NCI-H1694 treated with DMSO at 0.1 percent for 48 hours (cell line): ENCODE measurements at places on chromosomes 2 and 18.
A peak's percentile ranks its signal among the peaks of the same experiment; 100 is the strongest.

DNA sequence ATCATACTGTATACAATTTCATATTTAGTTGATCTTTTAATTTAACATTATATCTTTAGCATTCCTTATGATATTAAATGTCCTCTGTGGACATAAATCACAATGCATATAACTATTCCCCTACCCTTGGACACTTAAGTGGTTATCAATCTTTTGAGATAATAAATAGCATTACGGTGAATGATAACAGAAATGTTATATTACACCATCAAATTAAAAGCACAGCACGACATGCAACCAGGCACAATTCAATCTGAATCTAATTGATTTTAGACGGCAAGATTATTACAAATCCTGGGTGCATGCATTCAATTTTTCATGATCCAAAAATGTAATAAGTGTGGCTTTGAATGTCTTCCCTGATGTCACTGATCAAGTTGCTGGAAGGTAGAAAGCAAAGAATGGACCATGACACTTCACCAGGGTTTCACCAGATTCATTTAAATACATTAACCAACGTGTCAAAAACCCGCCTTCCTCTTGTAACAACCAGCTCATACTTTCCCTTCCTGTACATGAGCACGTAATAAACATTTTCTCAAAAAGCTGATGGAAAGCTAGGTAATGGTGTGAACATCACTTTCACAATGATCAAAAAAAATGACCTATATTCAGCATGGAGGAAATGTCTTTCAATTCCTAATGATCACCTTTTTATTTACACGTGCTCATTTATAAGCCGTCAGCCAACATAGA lies 513.7 kb upstream of the ID2 start:
- no peak for DNase-seq

DNA sequence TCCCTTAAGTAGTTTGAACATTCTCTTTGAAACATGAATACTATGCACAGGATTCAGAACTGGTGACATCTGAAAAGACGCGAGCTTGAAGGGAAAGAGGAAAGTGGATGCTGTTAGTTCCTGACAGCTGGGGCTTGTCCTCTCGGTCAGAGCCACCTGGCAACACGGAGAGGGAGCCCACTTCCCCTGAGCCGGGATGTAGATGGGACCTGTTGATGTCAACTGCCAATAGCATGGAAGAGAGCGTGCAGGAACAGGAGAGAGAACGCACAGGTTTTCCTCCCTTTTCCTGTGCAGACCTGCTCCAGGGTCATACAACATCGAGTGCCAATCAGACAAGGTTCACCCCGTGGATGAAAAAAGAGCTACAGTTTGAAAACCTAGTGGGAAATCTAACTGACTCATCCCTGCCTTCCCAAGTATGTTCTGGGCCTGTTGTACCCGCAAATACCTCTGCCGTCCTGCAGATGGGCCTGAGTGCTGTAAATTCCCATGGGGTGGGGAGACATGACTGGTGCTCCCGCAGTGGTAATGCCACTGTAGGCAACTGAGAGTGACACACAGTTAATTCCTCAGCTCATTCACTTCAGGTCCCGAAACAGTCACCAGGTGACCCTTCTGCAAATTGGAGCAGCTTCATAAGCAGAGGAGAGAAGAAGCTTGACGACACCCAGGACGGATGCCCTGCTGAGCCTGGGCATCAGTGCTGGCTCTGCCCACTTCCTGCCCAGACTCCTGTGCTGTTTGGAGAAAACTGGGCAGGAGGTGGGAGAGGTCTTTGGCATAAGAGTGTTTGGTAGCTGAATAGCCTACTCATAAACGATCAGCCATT lies 13.9 kb upstream of the MBP start:
- no peak for DNase-seq

GRCh38 chr18:70376914-70377258 lies 88.0 kb downstream of the SOCS6 start:
- DNase-seq: no peak

- DNase-seq: no peak
Measured at GRCh38 chr18:79542876-79543750, 136.5 kb upstream of the CTDP1 start.

- no peak for DNase-seq
Measured at GRCh38 chr18:41145516-41145915, 809.5 kb upstream of the PIK3C3 start.

- no peak for DNase-seq
Measured at GRCh38 chr18:55034742-55035141, 75.5 kb upstream of the CCDC68 start.

GRCh38 chr2:46847726-46848412 lies 67.7 kb downstream of the MCFD2 start:
- DNase-seq: no peak

GRCh38 chr18:58806826-58807714 lies 57.6 kb upstream of the ZNF532 start:
- DNase-seq: no peak

DNA sequence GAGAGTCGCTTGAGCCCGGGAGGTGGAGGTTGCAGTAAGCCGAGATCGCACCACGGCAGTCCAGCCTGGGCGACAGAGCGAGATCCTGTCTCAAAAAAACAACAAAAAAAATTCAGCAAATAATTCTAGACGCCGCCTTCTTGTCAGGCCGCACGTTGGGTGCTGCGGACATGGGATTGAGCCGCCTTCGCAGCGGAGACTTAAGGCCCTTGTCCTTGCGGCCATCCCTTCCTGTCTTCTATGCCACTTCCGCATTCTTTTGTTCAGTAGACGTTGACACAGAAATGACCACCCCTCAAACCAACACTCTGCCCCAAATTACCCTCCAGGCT lies 15.8 kb downstream of the PTPN18 start:
- no peak for DNase-seq

DNA sequence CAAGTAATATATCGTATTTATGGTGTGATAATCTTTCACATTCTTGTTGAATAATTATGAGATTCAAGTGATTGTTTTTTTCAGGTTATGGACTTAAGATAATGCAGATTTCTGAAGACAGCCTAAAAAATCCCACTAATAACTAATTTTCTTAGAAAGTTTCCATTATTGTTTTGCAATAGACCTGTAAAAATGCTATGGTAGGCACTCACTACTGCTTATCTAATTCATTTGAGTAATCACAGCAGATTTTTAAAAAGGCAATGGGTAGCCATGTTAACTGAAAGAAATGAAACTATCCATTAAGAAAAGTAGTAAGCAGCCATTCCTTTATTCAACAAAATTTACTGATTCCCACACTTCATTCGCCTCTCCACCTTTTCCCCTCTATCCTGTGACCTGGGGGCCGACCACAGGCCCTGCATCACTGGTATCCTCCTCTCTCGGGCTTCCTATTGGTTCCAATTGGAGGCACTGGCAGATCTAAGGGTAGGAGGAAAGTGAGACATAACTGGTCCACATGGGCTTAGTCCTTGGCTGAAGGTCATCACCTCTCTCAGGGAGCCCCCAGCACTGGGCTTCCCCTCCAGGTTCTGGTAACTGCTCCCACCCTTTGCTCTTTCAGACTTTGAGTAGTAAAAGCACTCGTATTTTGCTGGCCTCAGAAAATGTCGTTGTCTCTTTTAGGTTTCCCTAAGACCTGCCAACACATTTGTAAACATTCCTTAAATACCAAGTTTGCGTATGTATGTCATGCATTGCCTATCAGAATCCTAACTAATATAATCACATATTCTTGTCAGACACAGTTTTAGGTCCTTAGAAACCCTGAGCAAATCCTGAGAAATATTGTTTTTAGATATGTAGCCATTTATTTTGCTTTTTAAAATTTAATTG lies 18.5 kb downstream of the RBMS1 start:
- DNase-seq: no peak

DNA sequence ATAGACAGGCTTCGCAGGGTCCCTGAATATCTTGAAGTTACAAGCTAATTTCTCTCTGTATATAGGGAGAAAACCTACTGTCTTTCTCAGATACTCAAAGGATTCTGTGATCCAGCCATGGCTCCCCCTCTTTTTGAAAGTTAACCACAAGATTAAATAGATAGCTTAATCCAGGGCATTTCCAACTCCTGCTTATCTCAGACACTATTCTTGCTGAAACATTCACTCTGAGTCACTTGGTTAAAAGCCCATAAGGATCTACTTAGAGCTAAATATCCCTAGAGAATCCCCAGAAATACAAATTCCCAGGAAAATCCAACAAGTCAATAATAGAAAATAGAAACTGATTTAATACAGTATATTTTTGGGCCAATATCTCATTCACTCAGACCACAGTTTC lies 179.1 kb upstream of the LYPD1 start:
- no peak for DNase-seq

DNA sequence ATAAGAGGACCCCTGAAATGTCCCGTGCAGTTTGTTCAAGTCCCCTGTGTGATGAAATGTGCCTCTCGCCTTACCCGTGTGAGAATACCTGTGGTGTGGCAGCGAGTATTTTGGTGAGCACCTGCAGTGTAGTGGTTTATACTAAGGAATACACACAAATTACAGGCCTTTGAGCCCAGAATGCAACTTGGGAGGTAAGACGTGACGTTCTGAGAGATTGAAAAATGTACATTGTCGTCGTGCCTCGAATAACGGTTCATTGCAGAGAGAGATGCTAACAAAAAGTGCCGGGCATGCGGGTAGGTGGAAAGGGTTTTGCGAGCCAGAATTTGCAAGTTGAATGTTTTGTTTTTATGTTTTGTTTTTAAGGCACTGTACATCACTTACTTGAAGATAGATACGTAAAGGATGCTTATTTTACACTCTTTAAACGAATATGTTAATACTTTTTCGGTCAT lies 867 bp downstream of the RBBP8 start:
- DNase-seq: no peak

GRCh38 chr18:79275461-79275860 lies 120.3 kb upstream of the NFATC1 start:
- DNase-seq: no peak

GRCh38 chr2:19733951-19734425 lies 167.8 kb downstream of the TTC32 start:
- no peak for DNase-seq

- DNase-seq: no peak
Measured at GRCh38 chr2:239721531-239721930, 303.6 kb downstream of the NDUFA10 start.

- no peak for DNase-seq
Measured at GRCh38 chr18:78113136-78113939, 863.7 kb downstream of the GALR1 start.

DNA sequence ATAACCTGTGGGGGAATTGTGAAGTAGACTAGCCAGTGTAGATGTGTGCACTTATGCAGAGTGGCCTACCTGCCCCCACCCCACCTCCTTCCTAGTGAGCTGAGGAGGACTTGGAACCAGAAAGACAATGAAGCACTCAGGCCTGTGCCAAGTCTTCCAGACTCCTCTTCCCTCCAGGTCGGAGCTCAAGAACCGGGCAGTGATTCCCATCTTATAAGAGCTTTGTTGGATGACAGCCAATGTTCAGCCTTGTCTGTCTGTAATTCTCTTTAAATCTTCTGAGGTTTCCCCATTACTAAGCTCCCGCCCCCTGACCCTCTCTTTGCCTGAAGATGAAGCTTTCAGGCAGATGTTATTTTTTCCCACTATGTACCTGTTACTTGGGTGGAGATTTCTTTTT lies 121.0 kb downstream of the SMAD2 start:
- no peak for DNase-seq

DNA sequence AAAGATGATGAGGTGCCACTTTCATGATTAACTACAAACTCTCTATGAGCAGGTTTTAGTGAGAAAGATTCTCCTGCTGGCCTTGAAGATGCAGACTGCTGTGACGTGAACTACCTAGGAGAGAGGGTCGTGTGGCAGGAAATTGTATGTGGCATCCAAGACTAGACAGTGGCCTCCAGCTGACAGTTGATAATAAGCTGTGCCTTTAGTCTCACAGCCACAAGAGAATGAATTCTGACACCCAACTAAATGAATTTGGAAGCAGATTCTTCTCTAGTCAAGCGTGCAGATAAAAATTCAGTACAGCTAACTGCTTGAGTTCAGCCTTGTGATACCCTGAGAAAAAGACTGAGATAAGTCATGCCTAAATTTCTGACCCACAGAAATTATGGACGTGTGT lies 169.0 kb upstream of the COL3A1 start:
- no peak for DNase-seq

GRCh38 chr2:237474931-237475703 lies 11.9 kb upstream of the MLPH start:
- DNase-seq: peak; percentile 72

GRCh38 chr2:223041527-223042109 lies 10.4 kb upstream of the KCNE4 start:
- no peak for DNase-seq

DNA sequence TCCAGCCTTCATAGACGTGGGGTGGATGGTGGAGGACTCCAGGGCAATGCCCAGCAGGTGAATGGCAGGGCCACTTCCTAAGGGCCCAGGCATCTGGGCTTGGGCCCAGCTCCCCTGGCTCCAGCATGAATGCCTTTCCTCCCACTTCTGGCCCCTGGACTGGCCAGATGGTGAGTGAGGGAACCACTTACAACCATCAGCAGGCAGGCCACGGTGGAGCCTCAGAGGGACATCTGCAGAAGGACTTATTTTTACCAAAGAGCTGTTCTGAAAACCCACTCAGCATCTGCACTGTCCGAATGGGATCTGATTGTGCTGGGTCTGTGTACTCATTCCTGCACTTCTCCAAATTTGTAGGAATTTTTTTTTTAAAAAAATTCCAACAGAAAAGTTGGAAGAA lies 69.6 kb downstream of the SNTG2 start:
- no peak for DNase-seq

- DNase-seq: peak; percentile 42
Measured at GRCh38 chr2:58762176-58762781, 521.2 kb upstream of the FANCL start.

- no peak for DNase-seq
Measured at GRCh38 chr2:19028587-19029375, 329.6 kb downstream of the OSR1 start.

GRCh38 chr2:147430408-147430807 lies 414.4 kb upstream of the ACVR2A start:
- DNase-seq: no peak

- no peak for DNase-seq
Measured at GRCh38 chr2:119484834-119485233, 39.4 kb downstream of the SCTR start.

DNA sequence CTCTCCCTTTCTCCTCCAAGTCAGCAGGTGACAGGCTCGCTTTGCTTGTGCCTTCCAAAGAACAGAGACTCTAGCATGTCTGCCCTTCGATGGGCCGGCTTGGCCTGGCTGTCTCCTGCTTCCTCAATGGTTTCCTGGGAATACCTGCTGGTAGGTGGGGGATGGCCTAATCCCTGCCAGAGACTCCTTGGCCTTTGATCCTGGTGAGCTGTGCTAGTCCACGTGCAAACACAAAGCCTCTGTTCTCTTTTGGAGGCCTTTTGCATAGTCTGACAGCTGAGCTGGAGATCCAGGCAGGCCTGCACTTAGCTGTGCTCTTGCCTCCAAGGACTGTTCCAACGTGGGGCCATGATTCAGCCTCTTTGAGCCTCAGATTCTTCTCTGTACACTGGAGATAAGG lies 67.6 kb downstream of the ARL4C start:
- no peak for DNase-seq

GRCh38 chr18:38940863-38941531 lies 1375.4 kb upstream of the CELF4 start:
- DNase-seq: no peak

GRCh38 chr18:13232971-13233786 lies 14.6 kb downstream of the LDLRAD4 start:
- no peak for DNase-seq

- no peak for DNase-seq
Measured at GRCh38 chr18:9638886-9639285, 24.5 kb upstream of the PPP4R1 start.
